ENCODE measurements at places on chromosomes 2 and 18.

- DNase-seq, result peak; percentile 78
These were observed 98.9 kb upstream of the LGALSL start for GRCh38 chr2:64354857-64355680.

DNA sequence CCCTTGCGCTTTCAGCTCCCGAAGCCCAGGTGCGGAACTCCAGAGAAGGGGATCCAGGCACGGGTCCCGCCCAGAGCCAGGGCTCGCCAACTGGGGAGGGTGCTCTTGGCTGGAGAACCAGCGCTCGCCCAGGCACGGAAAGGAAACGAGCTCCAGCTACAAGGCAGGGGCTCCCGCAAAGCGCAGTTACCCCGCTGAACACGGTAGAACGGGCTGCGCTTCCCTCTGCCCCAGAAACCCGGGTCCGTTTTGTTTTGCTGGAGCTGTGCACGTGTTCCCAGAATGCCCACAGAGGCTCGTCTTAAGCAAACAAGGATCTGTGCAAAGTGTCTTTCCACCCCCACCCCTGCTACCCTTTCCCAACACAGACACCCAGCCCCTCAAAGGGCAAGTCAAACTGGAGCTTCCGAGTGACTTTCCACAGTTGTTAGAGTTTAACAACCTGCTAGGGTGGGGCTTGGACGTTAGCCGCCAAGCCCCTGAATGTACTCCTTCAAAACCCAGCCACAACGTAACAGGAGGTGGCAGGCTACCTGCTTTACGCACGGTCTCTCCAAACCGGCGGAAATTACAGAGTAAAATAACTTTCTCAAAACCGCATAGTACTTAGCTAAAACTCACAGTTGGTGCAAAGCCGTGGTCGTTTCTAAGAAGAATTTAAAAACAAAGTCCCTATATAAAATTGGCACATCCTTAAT is 775 bp downstream of the RNF125 start:
- DNase-seq, result peak; percentile 8

- no peak for DNase-seq
These were observed 68.6 kb downstream of the SMIM21 start for GRCh38 chr18:75358928-75359327.

DNA sequence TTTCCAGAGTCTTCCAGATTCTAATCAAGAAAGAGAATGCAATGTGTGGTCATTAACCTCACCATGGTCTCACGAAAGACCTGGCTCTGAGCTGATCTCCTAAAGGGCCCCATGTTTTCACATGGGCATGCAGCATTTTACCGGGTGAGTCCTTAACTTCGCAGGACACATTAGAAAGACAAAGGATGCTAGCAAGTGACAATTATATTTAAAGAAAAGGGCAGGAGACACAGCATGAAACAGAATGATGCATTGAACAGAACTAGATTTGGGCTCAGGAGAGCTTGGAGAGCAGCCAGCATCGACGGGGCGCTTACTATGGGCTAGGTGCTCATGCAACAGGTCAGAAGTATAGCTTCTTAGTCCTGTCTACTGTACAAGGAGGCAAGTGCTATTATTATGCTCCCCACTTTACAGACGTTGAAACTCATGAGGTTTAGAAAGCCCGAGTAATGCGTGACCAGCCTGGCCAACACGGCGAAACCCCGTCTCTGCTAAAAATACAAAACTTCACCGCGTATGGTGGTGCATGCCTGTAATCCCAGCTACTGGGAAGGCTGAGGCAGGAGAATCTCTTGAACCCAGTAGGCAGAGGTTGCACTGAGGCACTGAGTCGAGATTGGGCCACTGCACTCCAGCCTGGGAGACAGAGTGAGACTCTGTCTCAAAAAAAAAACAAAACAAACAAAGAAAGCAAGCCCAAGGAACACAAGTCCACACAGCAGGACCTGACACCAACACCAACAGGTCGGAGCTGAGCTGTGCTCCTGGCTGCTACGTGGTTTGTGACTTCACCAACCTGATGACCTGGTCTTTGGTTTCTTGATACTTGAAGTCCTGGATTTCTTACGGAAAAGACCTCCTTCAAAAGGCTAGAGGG is 16.1 kb downstream of the MBP start:
- DNase-seq, result no peak

GRCh38 chr2:156687715-156688114 is 251.5 kb downstream of the GPD2 start:
- no peak for DNase-seq
